Brain microvascular endothelial cell (primary cell): ENCODE measurements at places on chromosomes 7 and 10.

DNA sequence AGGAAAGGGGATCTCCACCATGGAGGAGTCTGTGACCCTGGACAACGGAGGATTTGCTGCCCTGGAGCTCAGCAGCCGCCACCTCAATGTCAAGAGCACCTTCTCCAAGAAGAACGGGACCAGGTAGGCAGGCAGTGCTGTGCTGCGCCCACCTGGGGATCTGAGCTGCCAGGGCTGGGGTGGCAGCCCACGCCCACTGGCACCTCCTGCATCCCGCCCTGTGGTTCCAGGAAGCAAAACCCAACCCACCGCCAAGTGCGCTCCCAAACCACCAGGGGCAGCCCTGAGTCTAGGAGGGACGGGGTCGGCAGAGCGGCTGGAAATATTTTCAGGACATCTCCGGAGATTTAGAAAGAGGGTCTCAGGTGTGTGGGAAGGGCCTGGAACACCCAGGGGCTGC lies 440.3 kb upstream of the FOXK1 start:
- DNase-seq, result no peak

DNA sequence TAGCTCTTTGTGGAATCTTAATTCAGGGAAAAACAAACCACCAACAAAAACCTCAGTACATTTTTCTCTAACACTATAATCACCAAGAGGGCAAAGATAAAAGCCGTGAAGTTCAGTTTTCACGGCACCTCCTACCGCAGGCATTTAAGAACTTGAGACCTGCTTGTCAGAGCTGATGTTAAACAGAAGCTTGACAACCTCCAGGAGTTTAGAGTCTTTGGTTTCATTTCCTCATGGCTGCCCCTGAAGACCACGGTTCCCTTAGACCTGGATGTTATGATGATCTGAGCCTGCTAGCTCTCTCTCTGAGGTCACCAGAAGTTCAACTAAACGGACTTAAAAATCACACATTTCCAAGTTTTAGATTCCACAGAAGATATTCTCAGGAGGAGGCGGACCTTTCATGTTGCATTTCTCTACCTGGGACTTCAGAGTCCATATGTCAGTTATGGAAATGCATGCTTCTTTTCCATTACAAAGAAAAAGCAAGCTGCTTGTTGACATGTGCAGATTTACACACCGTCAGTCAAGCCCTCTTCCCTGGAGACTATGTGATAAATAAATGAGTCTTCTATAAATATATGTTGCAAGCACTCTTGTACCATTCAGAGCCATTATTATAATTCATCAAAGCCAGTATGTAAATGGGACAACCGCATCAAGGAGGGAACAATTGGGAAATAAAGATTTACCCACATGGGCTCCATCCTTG lies 258.0 kb downstream of the GFRA1 start:
- DNase-seq, result peak; percentile 8

DNA sequence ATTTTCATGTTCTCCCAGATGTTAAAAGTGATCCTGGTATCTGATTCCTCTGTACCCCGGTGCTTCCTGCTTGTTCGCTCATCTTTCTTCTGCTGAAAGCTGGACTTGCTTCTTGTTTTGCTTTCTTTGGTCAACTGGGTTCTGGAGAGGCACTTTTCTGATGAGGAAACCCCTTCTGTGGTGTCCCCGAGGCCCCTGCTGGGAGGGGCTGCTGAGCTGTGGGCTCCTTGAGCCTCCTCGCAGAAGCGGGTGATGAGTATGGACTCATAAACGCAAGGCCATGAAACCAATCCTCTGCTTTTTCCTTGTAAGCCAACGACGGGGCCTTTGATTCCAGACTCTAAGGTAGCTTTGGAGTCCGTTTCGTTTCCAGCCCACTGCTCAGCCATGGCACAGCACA lies 7.8 kb downstream of the WIPI2 start:
- DNase-seq, result no peak

- no peak for DNase-seq
Observed at GRCh38 chr10:96645191-96645721, 58.4 kb upstream of the TM9SF3 start.

DNA sequence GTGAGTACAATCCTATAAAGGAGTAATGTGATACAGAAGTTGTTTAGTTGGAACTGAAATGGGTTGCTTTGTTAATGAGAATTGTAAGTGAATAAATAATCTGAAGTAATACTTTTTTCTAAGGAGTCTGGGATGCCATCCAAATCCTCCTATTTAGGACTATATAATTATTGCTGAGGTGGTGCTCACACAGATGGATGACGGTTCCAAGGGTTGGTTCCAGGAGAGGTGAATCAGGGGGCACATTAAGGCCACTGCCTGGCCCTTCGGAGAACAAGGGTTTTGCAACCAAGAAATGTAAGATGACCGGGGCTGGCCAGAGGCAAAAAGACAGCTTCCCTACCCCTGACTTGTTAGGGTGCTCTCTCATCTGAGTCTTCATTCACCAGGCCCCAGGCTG lies 352.7 kb downstream of the PHTF2 start:
- no peak for DNase-seq

DNA sequence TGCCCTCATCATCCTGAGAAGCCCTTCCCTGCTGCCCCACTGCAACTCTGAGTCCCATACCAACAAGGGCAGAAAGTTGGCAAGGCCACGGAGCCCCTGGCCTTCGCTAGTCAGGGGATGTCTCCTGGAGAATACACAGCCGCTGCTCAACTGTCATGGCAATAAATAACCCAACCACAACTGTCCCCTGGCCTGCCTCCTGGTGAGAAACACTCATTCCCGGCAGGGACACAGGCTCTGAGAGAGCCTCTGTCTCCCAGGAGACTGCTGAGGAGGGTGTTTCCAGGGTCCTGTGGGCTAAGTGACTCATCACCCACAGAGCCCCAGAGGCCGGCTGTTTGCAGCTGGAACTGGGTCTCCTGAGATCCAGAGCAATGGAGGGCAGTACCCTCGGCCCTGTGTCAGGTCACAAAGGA lies 354.1 kb downstream of the TNS3 start:
- peak; percentile 78 for DNase-seq

- DNase-seq, result no peak
Observed at GRCh38 chr10:75236178-75236825, 545 bp upstream of the COMTD1 start.

GRCh38 chr7:150415161-150416153 lies 35.0 kb upstream of the GIMAP8 start:
- DNase-seq, result no peak

- peak; percentile 74 for DNase-seq
Observed at GRCh38 chr7:30983042-30983913, 19.5 kb downstream of the GHRHR start.

DNA sequence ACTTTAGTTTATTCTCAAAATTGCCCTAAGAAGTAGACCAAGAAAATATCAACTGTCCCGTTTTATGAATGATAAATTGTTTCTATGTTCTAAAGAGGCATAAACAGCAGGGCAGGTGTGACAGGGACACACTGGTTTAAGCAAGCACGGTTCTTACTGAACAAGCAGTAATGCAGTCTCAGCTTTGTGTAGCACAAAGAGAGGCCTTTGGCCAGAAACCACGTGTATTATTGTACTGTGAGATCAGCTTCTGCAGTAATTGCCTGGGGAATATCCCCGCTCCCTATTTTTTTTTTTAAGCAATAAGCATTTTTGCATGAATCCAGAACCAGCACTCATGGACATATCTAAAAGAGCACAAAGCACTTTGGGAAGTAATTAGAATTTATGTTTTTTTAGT lies 255.4 kb downstream of the WDR11 start:
- no peak for DNase-seq

DNA sequence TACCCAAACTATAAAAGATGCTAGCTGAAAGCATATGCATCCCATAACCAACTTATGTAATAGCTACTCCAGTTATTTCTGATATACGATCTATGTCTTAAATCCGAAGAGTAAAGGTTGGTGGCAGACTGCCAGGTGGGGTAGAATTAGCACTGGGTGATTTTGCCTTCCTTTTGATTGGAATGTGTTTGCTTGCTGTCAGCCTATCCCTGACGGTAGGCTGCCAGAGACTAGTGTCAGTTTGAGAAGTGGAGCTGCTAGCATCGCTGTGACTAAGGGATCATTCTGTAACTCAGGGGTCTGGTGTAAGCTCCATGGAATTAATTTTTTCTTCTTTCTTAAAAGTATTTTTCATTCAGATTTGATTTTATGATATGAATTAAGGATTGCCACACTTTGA lies 9.5 kb upstream of the SEM1 start:
- no peak for DNase-seq

DNA sequence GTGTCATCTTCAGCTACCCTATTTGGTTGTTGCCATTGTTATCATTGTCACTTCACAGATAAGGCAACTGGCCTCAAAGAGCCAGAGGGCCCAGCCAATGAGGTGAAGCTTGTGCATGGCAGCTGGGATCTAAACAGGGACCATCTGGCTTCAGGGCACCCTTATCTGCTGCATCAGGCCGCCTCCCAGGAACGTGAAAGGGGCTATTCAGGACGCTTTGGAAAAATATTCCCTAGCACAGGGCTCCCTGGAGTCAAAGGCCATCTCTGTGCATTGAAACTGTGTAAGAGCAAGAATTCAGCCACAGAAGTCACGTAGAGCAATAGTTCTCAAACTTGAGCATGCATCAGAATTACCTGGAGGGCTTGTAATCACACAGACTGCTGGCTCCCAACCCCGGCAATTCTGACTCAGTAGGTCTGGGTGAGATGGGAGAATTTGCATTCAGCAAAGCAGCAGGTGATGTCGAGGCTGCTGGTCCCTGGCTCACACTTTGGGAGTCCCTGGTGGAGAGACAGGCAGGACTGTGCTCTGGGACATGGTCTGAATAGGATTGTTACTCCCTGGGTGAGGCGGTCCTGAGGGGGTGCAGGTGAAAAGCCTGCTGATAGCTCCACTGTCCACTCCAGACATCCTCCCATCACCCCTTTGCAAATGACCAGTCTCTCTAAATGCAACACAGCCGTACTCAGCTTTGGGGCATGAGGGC lies 21.5 kb upstream of the PLEKHA1 start:
- no peak for DNase-seq

- DNase-seq, result no peak
Observed at GRCh38 chr10:45452743-45453452, 78.9 kb downstream of the ALOX5 start.
